GM12878 (cell line): ENCODE measurements at places on chromosomes 7 and 10. TPM values are rescaled to one million over a fixed set of nuclear protein-coding genes. Genes with fewer than 3 reads are reported as not detected.

DNA sequence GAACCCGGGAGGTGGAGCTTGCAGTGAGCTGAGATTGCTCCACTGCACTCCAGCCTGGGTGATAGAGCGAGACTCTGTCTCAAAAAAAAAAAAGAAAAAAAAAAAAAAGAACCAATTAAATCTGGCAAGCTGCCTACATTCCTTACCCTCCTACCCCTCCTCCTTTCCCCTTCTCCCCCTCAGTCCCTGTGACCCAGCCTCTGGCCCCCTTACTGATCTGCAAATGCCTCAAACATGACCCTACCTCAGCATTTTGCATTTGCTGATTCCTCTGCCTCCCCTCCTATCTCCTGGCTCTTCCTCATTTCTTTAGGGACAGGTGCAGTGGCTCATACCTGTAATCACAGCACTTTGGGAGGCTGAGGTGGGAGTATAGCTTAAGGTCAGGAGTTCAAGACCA, 19.3 kb downstream of the CDHR3 start:
- no peak for DNase-seq

DNA sequence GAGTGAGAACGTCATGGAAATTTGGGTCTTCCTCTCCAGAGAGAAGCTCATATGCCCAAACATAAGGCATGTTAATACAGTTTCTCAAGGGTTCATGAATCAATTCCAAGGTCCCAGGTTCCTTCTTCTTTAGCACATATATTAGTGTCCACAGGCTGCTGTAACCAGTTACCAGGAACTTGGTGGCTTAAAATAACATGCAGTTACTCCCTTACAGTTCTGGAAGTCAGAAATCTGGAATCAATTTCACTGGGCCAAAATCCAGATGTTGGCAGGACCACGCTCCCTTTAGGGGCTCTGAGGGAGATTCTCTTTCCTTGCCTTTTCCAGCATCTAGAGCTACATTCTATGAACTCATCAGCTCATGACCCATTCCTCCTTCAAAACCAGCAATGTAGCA, 64.8 kb downstream of the MRC1 start:
- DNase-seq: no peak

DNA sequence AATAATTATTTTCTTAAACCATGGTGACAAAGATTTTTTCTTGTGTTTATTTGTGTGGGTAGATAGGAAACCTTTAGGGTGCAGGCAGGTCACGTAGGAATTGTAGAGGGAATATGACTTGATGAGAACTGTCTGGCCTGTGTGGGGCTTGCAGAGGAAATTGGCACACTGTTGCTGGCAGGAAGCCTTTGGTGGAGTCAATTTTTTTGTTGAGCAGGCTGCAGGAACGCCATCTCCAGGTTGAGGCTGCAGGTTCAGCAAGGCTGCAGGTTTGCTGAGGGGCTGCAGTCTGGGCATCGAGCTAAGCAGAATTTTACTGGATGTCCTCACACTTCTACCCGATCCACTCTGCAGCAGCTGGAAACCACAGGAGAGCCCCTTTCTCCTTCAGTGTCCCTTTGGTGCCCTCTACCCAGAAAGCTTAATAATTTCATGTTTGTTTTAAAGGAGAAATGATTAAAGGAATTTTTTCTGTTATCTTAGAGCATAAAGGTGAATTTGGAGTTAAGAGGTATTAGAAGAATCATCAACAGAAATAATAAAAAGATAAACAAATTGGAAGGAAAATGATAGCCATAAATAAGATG, 37.0 kb downstream of the TBC1D12 start:
- no peak for DNase-seq

DNA sequence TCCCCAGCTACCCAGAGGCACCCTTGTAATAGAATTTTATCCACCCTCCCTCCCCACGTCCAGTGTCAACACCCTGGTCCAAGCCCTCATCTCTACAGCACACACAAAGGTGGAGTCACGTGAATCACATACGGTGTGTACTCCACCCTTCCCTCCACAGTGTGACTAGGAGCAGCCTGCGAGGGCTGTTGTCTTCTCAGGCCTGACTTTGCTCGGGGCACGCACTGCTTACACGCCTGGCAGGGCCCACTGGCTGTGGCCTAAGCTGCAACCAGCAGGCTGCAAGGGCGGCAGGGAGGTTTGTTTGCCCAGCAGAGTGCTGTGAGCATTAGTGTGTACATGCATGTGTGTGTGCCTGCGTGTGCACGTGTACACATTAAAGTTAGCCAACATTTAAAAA, 93.7 kb downstream of the COBL start:
- DNase-seq: no peak

GRCh38 chr7:87689374-87689773, 61.2 kb downstream of the RUNDC3B start:
- no peak for DNase-seq

GRCh38 chr7:99407872-99408378, 472 bp downstream of the PDAP1 start:
- DNase-seq: no peak

DNA sequence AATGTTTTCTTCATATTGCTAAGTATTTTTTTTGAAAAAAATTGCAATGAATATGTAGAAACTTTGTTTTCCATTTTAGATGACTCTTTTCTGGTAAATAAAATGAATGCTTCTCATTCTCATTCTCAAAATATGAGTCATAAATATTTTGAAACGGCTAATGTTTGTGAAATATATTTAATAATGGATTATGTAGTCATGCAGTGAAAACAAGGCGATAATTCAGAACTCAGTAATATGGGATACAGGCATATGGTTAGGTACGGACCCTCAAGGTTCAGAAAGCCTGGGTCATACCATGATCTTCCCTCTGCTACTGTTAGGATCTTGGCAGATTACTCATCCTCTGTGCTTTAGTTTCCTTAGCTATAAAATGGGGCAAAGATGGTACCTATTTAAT, 46.2 kb upstream of the SLC39A12 start:
- DNase-seq: no peak

DNA sequence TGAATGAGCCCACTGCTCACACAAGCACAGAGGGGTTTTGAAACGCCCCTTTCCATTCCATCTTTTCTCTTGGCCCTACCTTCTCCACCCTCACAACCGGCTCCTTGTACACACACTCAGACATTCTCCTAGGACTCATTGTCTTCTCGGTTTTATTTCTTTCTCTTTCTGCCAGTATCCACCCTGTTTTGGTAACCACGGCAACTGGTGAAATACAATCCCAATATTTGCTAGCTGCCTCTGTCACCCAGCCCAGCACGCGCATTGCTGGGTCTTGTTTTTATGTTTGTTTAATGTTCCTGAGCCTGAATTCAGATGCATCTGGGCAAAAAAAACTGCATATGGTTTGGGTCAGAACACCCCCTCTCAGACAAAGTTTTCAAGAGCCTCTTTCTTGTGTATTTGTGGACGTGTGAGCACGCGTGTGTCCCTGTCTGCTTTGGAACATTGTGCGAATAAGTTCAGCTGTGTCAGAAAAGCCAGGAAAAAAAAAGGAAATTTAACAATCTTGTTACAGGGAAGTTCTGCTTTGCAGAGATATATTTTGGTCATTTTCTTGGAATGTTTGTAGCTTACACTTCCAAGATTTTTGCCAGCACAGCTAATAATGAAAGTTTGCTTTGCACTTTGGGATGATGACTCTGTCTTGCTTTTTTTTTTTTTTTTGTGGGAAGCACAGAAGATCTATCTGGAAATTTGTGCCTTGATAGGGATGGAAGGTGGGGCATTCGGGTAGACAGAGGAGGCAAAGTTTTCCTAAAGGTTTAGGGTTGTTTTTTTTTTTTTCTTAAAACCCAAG, 225.9 kb downstream of the TRIL start:
- no peak for DNase-seq

DNA sequence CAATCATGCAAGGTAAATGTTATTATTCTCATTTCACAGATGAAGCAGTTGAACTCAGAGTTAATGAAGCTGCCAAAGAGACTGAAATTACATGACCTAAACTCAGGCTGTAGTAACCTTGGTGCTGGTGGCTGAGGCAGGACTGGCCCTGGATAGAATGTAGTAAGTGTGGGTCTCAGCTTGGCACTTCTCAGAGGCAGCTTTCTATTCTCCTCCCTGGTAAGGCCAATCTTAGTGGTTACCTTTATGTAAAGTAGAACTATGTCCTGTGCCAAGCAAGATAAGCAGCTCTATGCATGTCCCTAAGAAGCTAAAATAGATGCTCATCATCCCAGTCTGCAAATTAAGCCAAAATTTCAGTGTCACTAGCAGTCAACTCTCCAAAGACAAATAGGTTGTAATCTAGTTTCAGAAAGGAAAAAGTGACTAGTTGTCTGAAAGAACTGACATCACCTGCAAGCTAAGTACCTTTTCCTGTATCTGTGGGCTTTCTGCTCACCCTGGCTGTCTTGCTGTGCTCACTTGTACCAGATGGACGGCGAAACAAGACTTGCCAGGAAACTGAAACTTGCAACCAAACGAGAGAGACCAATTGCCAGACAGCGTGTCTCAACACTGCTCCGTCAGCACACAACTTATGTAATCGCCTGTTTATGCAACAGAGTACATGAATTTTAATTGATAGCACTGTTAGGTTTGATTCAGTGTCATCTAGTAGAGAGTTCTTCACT, 43.7 kb downstream of the CH25H start:
- peak; percentile 76 for DNase-seq

- no peak for DNase-seq
Observed at GRCh38 chr7:78130446-78131215, 332.1 kb downstream of the PHTF2 start.

- DNase-seq: no peak
Observed at GRCh38 chr7:30315589-30315988, 31.2 kb downstream of the ZNRF2 start.

DNA sequence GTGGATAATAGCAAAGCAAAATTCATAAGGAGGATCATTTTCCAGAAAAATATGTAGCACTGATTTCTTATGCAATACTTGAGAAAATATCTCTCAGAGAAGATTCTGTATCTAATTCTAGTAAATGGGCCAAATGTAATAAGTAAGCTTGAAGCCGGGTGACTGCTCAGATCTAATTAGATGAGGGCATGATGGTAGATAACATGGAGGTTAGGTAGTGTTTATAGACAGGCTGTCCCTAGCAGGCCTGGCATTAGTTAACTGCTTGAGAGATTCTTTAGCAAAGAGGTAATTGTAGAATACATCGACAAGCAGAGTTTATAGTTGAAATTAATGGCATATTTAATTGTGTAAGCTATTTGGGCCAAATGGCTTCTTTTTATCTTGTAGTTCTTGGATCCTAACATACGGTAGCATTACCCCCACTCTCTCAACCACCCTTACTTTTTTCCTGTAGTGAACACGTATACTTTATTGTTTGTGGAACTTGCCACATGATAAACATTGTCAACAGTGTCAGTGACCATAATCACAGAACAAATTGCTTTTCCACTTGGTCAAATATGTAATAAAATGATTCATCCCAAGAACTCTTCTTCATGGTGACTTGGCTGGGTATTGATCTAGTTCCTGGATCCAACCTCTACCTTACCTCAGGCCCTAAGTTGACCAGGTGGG, 343.1 kb downstream of the BBS9 start:
- DNase-seq: no peak

DNA sequence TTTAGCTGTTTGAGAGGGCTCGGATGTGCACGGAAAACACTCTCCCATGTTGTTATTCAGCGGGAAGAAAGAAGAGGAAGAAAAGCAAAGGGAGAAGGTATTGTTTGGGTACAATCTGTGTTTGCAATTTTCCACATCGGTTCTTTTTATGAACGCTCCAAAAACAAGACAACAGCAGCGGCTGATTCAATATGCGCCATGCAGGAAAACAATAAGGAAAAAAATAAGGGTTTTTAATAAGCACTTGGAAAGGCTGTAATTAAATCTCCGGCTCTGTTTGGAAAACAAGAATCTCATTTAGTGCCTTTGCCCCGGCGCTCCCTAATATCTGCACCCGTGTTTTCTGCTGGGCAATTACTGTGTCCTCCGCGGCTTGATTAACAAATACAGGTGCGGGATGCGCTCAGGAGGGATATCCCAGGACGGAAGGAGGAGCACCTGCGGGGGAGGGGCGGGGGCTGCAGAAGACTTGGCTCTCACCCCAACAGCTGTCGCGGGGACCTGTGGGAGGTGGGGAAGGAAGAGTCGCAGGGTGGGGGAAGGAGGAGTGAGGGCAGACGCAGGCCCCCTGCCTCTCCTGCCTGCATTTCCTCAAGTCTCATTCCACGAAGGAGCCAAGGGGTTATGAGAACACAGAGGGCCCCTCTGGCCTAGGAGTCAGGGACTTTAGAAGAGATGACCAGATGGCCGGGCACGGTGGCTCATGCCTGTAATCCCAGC, 181.5 kb upstream of the PODXL start:
- DNase-seq: no peak

- DNase-seq: peak; percentile 56
Observed at GRCh38 chr7:6392712-6393666, 54.8 kb downstream of the DAGLB start.

- DNase-seq: no peak
Observed at GRCh38 chr7:141483044-141483443, 68.2 kb upstream of the AGK start.

- no peak for DNase-seq
Observed at GRCh38 chr10:52469970-52470705, 156.1 kb downstream of the DKK1 start.

DNA sequence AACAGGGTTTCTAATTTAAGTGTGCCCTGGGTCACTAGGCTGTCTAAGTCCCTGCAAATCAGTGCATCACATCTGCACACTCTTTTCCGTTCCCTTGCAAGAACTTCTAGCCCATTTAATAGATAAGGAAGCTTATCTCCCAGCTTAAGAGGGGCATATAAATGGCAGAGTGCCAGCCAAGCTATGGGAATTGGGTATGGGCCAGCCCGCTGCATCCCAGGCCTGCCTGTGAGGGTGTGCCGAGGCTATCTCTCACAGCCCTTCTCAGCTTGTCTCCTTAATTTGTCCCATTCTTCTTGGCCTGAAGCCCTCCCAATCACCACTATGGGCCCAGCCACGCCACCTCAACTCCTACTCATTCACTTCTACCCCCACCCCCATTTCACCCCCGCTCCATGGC, 14.7 kb downstream of the AQP1 start:
- DNase-seq: no peak

Gene CCNJ
- 6.1 and 6.6 TPM in 2 replicates for total RNA-seq

Gene OR2A42
- total RNA-seq: not detected in 2 replicates

Gene EVX1
- not detected in 2 replicates for total RNA-seq

Gene IL15RA
- total RNA-seq: 9.9 and 12.1 TPM in 2 replicates

Gene OR2A12
- total RNA-seq: not detected in 2 replicates

Gene SLIT1
- total RNA-seq: 0.05 and 0.15 TPM in 2 replicates

Gene C10orf67
- not detected in 2 replicates for total RNA-seq

Gene ZNF735
- not detected in 2 replicates for total RNA-seq

Gene PRLHR
- total RNA-seq: not detected in 2 replicates

Gene EMX2
- total RNA-seq: not detected in 2 replicates
